ENCODE measurements at places on chromosomes 11 and 22.

GRCh38 chr11:1059759-1060158 lies 14.9 kb upstream of the MUC2 start:
- no peak for DNase-seq

GRCh38 chr22:31148953-31149627 lies 8.8 kb upstream of the PLA2G3 start:
- peak; percentile 75 for DNase-seq

GRCh38 chr22:38016182-38017151 lies 32.1 kb upstream of the SOX10 start:
- no peak for DNase-seq

GRCh38 chr11:121722431-121723245 lies 269.9 kb upstream of the SORL1-AS1 start:
- peak; percentile 16 for DNase-seq

- no peak for DNase-seq
Measured at GRCh38 chr22:37403267-37403960, 23.9 kb downstream of the ELFN2 start.

- no peak for DNase-seq
Measured at GRCh38 chr11:71075871-71076420, 176.4 kb downstream of the SHANK2 start.

DNA sequence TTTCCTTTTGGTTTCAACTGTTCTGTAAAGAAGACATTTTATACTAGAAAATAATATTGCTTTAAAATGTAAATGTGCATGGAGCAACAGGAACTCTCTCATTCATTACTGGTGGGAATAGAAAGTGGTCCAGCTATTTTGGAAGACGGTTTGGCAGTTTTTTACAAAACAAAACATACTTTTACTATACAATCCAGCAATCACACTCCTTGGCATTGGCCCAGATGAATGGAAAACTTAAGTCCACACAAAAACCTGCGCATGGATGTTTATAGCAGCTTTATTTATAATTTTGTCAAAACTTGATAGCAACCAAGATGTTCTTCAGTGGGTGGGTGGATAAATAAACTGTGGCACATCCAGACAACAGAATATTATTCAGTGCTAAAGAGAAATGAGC lies 49.9 kb upstream of the SEPTIN5 start:
- no peak for DNase-seq

DNA sequence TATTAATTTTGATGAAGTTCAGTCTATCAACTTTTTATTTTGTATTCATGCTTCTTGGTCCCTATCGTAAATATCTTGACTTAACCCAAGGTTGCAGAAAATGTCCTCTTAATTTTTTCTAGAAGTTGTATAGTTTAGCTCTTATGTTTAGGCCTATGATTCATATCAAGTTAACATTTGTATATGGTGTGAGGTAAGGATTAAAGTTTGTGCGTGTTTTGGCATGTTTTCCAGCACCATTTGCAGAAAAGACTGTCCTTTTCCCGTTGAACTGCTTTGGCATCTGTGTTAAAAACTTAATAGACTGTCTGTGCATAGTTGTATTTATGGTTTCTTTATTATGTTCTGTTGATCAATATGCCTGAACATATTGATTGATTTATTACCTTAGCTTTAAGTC lies 42.3 kb downstream of the ARHGEF12 start:
- no peak for DNase-seq

- DNase-seq: no peak
Measured at GRCh38 chr11:116172851-116173250, 599.9 kb downstream of the BUD13 start.

DNA sequence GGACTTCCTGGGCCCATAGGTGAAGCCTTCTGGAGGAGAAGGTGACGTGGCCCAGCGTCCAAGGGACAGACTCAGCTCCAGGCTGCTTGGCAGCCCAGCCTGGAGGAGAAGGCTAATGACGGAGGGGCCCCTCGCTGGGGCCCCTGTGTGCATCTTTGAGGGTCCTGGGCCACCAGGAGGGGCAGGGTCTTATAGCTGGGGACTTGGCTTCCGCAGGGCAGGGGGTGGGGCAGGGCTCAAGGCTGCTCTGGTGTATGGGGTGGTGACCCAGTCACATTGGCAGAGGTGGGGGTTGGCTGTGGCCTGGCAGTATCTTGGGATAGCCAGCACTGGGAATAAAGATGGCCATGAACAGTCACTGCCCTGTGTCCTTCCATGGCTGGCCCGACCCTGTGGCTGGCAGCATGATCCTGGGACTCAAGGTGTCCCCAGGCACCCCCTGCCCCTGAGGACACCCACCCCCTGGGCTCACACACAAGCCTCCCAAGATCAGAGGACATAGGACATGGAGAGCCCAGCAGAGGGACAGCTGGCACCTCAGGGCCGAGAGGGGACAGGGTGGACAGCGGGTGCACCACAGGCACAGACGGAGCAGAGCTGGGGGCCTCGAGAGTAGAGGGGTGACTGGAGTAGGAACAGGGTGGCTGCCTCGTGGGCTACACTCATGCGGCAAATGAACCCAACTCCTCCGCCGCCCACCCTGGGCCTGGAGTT lies 10.1 kb downstream of the SIGIRR start:
- no peak for DNase-seq

DNA sequence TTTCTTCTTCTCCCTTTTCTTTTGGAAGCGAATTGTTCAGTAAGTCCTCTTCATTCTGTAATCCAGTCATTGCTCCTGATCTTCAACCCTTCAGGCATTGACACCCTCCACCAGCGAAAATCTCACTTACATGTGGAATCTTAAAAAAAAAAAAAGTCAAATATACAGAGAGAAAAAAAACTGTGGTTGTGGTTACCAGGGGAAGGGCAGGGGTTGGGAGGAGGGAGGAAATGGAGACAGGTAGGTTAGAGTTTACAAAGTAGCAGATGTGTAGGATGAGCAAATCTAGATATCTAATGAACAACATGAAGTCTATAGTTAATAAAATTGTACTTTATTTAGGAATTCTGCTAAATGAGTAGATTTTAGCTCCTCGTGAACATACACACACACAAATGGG lies 17.7 kb upstream of the TMEM123 start:
- no peak for DNase-seq

DNA sequence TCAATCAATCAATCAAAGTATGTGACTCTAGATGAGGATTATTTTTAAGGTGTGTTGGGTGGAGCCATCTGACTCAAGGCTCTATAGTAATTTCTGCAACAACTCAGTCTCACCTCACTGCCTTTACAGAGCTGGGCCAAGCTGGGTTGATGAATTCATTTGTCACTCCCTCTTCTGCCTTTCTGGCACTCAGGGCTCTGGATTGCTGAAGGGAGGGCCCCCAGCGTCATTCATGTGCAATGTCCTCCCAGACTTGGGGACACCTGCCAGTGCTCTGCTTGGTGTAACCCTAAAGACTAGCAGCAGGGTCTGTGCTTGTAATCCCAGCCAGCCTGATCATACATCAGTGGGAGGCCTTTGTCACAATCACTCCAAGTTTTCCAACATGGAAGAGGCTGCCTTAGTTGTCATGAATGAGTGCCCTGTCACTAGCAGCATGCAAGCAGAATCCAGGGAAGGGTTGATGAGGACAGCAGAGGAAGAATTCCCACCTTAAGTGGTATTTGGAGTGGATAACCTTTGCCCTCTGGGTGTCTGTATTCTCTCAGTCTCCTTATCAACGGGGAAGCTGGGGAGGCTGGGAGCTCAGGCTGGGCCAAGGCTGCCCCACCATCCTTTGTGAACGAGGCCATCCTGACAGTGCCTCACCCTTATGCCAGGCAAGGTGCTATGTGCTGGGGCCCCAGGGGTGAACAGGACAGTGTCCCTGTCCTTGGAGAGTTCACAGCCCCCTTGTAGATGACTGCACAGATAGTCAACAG lies 2.0 kb upstream of the TP53I11 start:
- DNase-seq: no peak

DNA sequence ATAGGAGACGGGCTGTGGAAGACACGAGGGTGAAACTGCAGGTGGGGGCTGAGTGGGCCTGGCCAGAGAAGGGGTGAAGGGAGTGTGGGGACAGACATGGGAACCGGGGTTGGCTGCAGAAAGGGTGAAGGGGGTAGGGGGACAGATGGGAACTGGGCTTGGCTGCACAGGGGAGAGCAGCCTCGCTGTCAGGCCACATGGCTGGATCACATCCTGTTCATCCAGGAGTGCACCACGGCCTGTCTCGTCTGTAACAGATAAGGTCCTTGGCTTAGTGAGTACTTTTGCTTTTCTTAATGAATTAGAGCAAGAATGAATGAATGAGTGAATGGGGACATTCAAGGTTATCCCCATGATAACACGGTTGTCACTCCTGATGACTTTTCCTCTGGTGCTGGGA lies 13.5 kb downstream of the FBLN1 start:
- DNase-seq: no peak

- DNase-seq: no peak
Measured at GRCh38 chr11:92653454-92653853, 316.0 kb upstream of the MTNR1B start.

- no peak for DNase-seq
Measured at GRCh38 chr22:27748349-27748748, 53.2 kb downstream of the MN1 start.

- no peak for DNase-seq
Measured at GRCh38 chr11:23865341-23865975, 631.4 kb upstream of the LUZP2 start.

- no peak for DNase-seq
Measured at GRCh38 chr11:126392633-126393013, 37.1 kb downstream of the ST3GAL4 start.

GRCh38 chr11:18012122-18012905 lies 533 bp downstream of the SERGEF start:
- no peak for DNase-seq

GRCh38 chr11:94961255-94961654 lies 12.1 kb downstream of the CWC15 start:
- no peak for DNase-seq

- DNase-seq: no peak
Measured at GRCh38 chr11:96990914-96991313, 601.1 kb downstream of the JRKL start.

DNA sequence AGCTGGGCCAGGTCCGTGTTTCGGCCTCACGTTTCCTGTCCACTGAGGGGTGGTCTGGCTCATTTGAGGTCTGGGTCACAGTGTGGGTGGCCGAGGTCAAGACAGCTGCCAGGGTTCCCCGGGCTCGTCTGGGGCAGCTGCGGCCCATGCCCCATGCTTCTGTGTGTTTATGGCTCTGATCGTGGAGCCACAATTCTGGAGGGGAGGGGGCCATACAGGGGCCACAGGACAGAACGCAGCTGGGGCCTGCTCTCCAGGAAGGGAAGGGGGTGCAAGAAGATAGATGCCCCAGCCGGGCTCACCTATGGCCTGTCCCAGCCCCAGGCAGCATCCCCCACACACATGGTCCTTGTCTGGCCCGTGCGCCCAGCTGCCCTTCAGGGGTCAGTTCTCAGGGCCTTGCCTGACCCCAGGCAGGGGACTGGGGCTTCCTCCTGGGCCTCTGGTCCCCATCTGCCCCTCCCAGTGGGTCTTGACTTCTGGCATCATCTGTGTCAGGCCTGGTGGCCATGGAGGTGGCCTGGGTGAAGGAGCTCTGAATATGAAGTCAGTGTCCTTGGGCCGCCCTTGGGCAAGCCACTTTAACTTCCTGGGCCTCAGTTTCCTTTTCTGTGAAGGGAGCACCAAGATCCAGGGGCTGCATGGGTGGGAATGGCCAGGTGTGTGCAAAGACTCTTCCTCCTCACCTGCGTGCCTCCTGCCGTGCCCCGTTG lies 8.4 kb downstream of the TSPAN32 start:
- DNase-seq: no peak

DNA sequence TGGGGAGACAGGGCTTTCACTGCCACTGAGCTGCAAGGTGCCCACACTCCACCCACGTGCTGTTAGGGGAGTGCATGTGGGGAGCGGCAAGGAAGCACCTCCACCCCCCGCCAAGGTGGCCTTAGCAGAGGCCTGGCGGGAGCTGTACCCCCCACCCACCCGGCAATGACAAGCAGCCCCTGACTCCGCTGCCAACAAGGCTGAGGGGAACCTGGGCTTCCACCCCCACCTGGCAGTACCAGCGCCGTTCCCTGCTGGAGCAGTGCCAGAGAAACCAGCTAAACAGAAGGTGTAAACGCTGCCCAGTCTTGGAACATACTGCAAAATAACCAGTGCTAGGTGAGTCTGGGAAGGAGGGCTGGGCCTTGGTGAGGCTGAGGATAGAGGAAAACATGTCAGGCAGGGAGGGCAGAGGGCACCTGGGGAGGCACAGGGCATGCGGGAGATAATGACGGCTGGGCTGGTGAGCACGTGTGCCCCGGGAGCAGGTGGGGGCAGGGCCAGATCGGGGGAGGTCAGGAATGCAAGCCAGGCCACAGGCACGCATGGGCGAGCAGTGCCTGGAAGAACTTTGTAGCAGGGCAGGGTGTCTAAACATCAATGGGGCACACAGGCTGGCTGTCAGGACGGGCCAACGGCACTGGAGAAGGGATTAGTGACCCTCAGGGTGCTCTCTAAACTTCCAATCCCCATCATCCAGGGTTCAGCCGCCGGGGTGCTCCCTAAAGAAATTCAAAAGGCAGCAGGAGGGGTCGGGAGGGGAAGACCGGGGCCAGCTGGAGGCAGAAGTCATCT lies 6.6 kb downstream of the CERK start:
- DNase-seq: no peak

Data from GM13976 (cell line).